ENCODE measurements at places on chromosomes 12 and 14. TPM values are rescaled to one million over a fixed set of nuclear protein-coding genes. Genes with fewer than 3 reads are reported as not detected.

The ERBB3 gene
- total RNA-seq, result 2.0 TPM

The HOXC9 gene
- not detected for total RNA-seq

The NT5DC3 gene
- 22.4 TPM for total RNA-seq

The DICER1 gene
- total RNA-seq, result 226 TPM

The TAS2R8 gene
- total RNA-seq, result under 0.01 TPM

The SCNN1A gene
- not detected for total RNA-seq

The GALNT16 gene
- 4.1 TPM for total RNA-seq
